ENCODE measurements at places on chromosomes 12 and 14.

GRCh38 chr14:95696741-95697140 is 10.5 kb downstream of the TCL1B start:
- DNase-seq, result no peak

- no peak for DNase-seq
These were observed 46.7 kb upstream of the PNMA1 start for GRCh38 chr14:73760598-73761586.

GRCh38 chr12:100229876-100230275 is 29.3 kb downstream of the ACTR6 start:
- no peak for DNase-seq

DNA sequence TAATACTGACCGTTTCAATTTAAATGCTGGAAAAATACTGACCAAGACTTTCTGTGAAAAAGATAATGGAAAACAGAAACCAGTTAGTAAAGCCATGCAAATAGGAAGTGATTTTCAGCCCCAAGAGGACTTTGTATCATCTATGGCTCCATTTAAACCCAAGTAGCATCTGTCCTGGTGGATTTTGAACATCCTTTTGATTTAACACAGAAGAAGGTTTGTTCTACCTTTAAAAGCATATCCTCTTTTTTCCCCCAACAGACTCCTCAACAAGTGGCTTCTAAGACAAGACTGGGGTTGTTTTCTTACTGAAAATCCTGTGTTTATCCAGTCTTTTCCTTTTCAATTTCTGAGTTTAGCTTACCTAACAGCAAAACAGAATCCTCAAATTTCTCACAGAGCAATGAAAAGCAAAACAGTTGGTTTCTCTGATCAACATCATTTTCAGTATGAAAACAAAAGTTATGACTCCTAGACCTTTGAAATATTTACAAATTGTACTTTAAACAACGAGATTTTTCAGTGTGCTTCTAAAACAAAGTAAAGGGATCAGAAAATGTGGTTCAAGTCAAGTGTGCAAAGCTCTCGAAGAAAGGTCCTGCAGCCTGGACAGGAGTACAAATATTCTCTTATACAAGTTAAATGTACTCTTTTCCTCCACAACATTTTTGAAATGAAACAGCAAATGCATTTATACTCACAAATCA is 2.9 kb downstream of the PHLDA1 start:
- no peak for DNase-seq

DNA sequence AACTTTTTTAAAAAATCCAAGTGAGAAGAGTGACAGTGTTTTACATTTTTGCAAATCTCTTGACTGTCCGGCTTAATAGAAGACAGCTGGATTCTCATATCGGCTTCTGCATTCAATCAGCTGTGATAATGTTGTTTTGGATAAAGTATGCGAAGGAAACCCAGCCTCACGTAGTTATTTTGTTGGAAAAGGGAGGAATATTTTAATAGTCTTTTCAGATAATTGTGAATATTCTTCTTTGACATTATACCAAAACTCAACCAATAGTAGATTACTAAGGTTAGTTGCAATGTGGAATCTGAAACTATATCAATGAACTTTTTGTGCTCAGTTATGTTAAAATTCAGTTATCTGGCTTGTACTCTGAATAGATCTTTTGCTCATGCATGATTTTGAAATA is 276.5 kb downstream of the ZFP36L1 start:
- DNase-seq, result no peak

GRCh38 chr12:89632778-89633177 is 75.9 kb downstream of the ATP2B1 start:
- no peak for DNase-seq

GRCh38 chr12:5432011-5432400 is at the start of gene NTF3:
TSS of gene NTF3 (plus strand) at chr12:5432108. CDS start at chr12:5432325, 217 bp downstream.
- peak; percentile 53 for DNase-seq

DNA sequence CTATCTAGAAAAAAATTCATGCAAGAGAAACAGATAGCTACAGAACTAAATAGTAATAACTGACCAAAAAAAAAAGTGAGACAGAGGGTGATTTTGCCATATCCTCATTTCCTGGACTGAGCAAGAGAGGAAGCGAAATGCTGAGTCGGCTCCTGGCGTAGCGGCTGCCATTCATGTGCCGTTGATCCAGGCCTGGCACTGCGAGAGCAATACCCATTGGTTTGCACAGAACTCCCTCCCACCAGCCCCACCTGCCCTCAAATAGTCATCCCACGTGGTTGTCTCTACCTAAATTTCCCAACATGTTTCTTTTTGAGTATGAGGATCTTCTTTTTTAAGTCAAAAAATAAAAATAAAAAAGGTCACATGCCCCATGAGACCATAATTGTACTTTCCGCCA is 9.4 kb upstream of the WNT5B start:
- no peak for DNase-seq

- DNase-seq, result no peak
These were observed 256.1 kb downstream of the NAV3 start for GRCh38 chr12:78086553-78087362.

DNA sequence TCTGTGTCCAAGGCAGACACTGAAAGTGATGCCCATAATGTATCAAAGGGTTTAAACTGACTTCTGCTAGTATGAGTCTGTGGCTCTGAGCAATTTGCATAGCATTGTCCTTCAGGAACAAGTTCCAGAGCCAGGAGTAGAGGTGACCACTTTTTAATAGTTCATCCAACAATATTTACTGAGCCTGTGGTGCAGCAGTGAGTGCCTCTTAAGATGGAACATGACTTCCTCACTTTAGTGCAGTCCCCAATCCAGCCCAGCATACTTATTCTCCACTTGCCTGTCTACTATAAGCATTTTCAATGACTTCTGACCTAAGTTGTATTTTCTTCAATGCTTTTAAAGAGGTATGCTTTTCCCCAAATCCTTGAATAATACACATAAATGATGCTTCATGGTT is 611.3 kb downstream of the MED13L start:
- no peak for DNase-seq

DNA sequence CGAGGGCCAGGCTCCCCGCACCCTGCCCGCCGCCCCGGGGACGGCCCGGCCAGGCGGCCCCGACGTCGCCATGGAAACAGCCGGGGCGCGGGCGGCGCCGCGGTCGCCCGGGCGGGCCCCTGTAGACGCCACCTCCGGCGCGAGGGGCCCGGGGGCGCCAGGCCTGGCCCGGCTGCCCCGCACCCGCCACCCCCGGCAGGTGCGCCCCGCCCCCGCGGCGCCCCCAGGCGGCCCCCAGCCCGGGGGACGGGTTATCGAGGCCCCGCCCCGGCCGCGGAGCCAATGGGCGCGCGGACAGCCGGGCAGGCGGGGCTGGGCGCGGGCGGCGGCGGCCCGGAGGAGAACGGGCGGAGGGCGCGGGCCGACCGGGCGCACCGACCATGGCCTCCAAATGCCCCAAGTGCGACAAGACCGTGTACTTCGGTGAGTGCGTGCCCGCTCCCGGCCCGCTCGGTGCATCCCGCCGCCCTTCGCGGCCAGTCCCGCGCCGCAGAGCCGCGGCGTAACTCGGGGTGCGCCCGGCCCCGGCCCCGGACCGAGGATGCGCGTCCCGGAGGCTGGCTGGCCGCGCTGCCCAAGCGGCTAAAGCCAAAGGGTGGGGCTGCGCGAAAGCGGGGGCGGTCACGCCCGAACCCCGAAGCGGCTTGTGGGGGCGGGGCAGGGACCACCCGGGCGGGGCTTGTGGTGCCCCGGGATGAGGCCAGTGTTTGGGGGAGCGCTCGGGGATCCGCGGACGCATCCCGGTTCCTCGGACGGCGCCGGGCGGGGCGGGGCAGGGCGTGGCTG is at the start of gene CRIP2:
CRIP2 (plus strand) TSS at position 339 of the 786 bp plus-strand sequence; CDS start at position 381, 42 bp downstream.
- DNase-seq, result peak; percentile 65

DNA sequence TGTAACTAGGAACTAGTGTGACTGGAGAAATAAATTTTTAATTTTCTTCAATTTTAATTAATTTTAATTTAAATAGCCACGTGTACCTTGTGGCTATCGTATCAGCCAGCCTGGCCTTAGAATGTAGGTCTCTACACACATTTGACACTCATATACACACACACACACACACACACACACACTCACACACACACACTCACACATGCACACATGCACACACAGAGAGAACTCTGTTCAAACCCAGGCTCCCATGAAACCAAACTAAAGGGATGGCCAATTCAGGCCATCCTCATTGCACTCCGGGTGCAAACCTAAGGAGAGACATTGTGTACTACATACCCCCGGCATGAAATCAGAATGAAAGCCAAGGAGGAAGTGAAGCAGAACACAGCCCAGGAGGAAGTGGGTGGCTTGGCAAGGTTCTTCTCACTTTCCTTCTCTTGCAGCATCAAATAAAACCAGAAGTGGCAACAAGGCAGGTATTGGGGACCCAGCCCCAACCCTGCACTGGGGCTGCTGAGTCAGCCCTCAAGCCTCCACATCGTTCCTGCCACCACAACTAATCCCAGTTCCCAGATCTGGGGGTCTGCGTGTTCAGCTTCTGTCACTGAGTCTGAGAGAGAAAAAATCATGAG is 26.2 kb upstream of the CHPT1 start:
- DNase-seq, result no peak

DNA sequence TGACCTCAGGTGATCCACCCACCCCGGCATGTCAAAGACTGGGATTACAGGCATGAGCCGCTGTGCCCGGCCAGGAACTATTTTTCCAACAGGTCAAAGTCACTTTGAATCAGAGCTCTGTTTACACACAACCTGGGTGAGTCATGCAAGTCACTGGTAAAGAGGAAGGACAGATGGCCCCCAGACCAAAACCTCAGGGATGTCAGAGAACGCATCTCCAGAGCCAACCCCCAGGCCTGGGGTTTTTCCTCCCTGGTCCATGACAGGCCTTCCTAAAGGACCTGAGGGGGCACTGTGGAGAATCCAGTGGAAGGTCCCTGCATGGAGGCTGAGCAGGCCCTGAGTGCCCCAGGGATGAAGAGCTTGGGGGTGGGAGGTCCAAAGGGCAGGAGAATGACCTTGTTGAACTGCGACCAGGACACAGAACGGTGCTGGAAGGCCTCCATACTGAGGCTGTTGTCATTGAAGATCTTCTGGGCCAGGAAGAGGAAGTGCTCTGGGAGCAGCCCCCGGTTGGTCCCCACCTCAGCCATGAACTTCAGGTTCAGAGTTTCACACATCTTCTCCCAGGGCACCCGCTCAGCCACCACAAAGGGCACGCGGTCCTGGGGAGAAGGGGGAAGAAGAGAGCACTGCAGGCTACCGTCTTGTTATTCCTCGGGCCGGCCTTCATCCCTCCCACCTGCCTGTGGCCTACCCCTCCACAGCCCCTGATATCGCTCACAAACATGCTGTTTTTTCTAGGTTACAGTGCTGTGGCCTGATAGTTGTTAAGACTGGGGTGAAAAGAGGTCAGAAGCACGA is 9.1 kb downstream of the STAT6 start:
- DNase-seq, result no peak

- DNase-seq, result no peak
These were observed 226.8 kb downstream of the ZFP36L1 start for GRCh38 chr14:68566075-68566474.

DNA sequence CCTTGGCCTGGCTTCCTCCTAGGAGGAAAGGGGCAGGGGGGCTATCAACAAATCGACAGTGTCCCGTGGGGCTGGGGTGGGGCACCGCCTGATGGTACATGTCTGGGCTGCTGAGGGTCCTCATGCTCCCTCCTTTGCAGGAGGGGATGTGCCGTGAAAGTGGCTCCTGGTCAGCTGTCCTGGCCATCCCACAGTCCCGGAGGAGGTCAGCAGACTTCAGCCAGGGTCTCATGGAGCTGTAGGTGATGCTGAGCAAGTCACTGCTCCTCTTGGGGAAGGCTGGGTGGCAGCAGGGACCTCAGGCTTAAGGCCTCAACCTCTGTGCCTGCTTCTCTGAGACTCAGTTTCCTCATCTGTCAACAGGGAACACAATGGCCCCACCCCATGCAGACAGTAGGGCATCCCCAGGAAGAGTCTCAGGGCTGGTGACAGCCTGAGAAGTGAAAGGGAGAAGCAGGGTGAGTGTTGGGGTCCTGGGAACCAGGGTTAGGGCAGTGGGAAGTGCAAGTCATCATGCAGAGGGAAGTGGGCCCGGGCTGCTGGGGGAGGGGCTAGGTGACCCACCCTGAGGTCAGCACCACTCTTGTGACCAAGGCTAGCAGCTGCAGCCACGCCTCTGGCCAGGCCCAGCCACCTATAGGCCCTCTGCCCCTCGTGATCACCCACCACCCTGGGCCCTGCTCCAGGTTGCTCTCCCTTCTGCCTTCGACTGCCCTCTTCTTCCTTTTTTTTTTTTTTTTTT is 4.4 kb upstream of the TNFAIP2 start:
- no peak for DNase-seq

DNA sequence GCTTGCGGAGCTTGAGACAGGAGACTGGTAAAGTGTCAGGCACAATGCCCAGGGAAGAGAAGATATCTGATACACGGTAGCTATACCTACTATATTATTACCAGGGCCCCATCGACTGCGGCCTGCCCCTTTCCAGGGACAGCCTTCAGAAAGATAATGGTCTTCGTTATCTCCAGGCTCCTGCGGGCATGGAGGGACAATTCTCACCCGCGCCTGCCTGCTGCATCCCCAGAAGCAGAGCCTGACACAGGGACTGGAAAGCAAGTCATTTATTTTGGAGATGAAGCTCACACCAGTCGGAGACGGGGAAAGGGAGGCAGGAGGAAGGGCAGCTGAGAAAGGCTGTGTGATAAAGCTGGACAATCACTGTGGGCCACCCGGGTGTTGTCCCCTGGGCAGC is 67.9 kb upstream of the FAM222A start:
- DNase-seq, result no peak

DNA sequence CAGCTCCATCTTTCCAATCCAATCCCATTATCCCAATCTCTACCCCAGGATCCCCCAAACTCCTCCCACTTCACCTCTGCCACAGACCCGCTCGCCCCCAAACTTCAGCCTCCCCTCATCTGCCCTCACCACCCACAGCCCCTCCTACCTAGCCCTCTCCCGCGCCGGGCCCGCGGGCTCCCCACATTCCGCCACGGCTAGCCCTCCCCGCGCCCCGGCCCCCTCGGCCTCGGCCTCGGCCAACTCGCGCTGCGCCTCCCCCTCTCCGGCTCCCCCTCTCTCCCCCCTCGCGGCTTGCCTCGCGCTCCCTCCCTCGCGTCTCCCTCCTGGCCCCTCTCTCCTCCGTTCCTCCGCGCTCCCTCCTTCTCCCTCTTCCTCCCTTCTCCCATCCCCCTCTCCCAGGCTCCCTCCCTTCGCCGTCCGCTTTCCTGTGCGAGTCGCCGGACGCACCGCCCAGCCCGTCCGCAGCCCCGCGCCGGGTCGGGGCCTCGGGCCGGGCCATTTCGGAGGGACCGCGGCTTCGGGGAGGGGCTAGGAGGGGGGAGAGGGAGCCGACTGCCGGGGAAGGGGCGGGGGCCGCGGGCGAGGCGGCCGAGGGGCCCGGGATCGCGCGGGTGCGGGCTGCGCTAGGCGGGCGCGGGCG is at the start of gene ATN1:
ATN1 (plus strand) TSS at position 581 of the 643 bp plus-strand sequence. CDS start 6,043 bp downstream, outside the sequence.
- peak; percentile 82 for DNase-seq

Data from glutamatergic neuron (in vitro differentiated cells).